Activated CD8-positive, alpha-beta T cell treated with anti-CD3 and anti-CD28 coated beads, Interleukin-2, amount 10 ng/mL, durations not matched to agents 7 days and 5 days (primary cell): ENCODE measurements at places on chromosomes 7 and 10. TPM values are rescaled to one million over a fixed set of nuclear protein-coding genes. Genes with fewer than 3 reads are reported as not detected.
A peak's percentile ranks its signal among the peaks of the same experiment; 100 is the strongest.

- H3K36me3 ChIP-seq: no peaks in the 10 kb centered on the region
- H3K27ac ChIP-seq: no peak overlapping the region
- H3K27me3 ChIP-seq: no peaks in the 10 kb centered on the region
- H3K4me1 ChIP-seq: peaks cover 15% of the 10 kb centered on the region
- no peak overlapping the region for H3K4me3 ChIP-seq
- DNase-seq: no peak
Observed at GRCh38 chr10:69419096-69419743, 2.5 kb upstream of the TACR2 start.

DNA sequence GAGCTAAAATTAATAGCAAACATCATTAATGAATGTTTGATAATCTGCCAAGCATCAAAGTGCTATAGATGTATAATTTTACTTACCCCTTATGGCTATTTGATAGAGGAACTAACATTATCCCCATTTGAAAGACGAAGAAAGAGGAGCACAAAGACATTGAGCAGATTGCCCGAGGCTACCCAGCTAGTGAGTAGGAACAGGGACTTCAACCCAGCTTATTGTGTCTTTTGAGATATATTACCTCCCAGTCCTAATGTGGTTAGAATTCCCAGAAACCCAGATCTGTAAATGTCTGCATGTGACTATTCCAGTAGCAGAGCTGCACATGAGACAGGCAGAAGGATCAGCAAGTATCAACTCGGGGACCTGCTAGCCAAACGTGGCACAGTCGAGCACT lies 160.1 kb upstream of the AOAH start:
- H3K27me3 ChIP-seq: no peaks in the 10 kb centered on the region
- H3K27ac ChIP-seq: no peak overlapping the region
- no peak for DNase-seq
- no peak overlapping the region for H3K4me3 ChIP-seq

The CISD1 gene
- 40.9 TPM for total RNA-seq

DNA sequence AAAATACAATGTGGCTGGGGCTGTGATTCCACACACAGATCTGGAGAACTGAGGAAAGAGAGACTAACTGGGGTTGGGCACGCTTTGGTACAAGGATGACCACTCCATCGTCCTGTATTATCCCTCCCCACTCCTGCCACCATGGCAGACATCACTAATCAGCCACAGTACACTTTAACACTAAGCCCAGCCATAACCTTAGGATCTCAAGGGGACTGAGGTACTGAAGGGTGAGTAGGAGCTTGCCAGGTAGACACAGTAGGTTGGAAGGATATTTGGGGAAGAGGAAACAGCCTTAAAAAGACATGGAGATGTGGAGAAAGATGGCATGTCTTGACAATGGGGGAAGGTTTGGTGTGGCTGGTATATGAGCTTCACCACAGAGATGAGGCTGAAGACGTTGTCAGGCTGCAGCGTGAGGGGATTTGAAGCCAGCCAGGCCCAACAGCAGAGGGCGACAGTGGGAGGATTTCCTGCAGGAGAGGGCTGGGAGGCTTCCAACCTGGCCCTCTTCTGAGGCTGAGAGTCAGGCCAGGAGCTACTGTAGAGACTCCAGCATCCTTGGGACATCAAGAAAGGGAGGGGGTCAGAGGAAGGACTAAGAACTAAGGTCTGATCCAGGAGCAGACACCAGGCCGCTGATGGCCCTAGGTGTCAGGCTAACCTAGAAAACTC lies 58.6 kb upstream of the COL13A1 start:
- H3K36me3 ChIP-seq: no peaks in the 10 kb centered on the region
- H3K27ac ChIP-seq: no peak overlapping the region
- DNase-seq: peak; percentile 50

- no peak overlapping the region for H3K27ac ChIP-seq
- H3K4me1 ChIP-seq: peaks cover 3% of the 10 kb centered on the region
- no peak for DNase-seq
- H3K27me3 ChIP-seq: peaks cover 2% of the 10 kb centered on the region
- no peak overlapping the region for H3K4me3 ChIP-seq
- H3K36me3 ChIP-seq: no peaks in the 10 kb centered on the region
Observed at GRCh38 chr10:75765789-75766096, 334.3 kb downstream of the LRMDA start.

- H3K4me3 ChIP-seq: no peak overlapping the region
- H3K27me3 ChIP-seq: peaks cover 19% of the 10 kb centered on the region
- H3K4me1 ChIP-seq: no peaks in the 10 kb centered on the region
- no peak for DNase-seq
- H3K27ac ChIP-seq: no peak overlapping the region
- H3K36me3 ChIP-seq: no peaks in the 10 kb centered on the region
Observed at GRCh38 chr7:29548823-29549222, 14.8 kb upstream of the PRR15 start.

DNA sequence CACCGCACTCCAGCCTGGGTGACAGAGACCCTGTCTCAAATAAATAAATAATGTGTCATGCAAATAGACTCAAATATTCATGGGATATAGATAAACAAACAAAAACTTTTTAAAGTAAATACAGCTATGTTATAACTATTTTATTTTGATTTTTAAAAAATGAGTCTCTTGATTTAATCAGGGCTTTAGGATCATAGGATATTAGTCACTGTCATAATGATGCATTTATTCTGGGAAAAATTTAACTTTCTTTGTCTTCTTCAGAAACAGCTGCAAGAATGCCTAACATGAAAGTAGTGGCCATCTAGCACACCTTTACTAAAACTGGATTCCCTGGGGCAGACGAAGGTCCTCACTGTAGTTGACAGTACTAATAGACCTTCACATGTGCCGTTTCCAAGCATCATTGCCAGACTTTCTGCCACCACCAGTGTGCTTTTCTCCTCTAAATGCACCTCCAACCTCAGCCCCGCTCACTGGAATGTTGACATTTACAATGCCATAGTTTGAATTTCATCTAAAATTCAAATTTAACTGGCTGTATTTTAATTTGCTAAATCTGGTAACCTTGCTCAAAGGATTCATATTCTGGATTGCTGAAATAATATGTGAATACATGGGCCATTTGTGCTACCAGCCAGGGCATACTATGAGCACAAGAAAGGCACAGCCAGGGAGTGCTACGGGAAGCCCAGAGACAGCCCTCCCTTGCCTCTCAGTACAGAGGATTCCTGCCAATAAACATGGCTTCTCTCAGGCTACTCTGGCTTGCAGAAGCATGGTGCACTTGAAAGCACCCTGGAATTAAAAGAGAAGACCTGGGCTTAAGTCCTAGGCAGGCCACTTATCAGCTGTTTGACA lies 63.4 kb upstream of the ADO start:
- H3K27ac ChIP-seq: no peak overlapping the region
- peaks cover 2% of the 10 kb centered on the region for H3K27me3 ChIP-seq
- peaks cover 7% of the 10 kb centered on the region for H3K4me1 ChIP-seq
- H3K4me3 ChIP-seq: no peak overlapping the region
- no peak for DNase-seq
